CD4-positive, alpha-beta T cell treated with Interleukin-2 at 100 ng/mL for 4 hours (primary cell): ENCODE measurements at places on chromosomes 5 and 9.

GRCh38 chr5:74316064-74316603, 324.4 kb downstream of the ENC1 start:
- no peak for DNase-seq

DNA sequence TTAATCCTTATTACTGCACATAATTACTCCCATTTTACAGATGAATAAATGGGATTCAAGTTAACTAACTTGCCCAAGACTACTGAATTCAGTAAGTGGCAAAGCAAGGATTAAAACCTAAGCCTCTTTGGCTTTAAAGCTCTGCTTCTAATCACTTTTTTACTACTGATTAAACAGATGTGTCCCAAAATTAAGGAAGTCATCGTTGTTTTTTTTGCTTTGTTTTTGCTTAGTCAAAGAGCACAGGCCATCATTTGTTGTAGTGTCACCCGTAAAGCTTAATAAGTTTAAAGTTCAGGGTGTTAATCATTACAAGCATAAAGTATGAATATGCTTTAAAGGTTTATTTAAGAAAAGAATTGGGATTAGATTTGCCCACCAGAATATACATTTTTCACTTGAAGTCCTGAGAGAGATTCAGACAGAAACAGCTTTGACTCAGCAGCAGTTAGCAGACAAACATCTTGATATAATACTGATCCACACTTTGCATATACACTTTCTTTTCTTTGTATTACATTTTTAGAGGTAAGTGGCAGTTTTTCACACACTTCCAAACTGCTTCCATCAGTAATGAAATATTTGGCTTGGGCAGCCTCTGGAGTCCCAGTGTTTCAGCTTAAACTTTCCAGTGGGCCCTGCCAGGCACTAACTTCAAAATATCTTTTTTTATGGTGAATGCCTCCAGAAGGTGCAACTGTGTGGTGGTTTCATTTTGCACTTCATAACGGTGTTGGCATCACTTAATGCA, 52.7 kb downstream of the PIK3R1 start:
- no peak for DNase-seq

DNA sequence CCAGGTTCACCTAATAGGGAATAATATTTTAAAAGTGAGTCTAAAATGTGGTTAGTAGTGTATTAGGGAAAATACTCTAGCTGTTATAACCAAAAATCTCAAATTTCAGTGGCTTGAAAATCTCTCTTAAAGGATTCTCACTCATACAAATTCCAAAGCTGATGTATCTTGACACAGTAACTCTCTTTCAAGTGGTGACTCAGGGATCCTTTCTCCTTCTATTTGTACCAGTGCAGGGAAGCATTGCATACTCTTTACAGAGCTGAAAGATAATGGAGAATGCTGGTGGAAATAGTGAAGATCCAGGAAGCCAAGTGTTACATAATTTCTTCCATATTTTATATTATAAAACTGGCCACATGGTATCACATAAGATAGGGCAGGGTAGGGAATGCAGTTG, 560.2 kb upstream of the CDH9 start:
- no peak for DNase-seq

DNA sequence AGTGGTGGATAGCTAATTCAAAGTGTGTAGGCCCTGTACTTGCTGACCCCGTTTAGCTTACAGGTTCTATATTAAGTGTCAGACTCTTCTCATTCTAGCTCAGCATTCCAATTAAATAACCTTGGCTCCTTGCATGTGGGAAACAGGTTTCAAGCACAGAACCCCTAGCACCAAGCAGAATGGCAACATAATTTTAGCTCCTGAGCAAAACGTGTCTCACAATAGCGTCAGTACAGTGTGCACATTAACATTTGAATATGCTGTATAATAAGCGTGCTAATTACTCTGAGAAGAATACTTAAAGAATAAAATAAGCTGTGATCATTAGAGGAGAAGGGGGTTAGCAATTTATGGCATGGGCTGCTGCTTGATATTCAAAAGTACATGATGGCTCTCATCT, 21.0 kb upstream of the ANP32B start:
- no peak for DNase-seq

DNA sequence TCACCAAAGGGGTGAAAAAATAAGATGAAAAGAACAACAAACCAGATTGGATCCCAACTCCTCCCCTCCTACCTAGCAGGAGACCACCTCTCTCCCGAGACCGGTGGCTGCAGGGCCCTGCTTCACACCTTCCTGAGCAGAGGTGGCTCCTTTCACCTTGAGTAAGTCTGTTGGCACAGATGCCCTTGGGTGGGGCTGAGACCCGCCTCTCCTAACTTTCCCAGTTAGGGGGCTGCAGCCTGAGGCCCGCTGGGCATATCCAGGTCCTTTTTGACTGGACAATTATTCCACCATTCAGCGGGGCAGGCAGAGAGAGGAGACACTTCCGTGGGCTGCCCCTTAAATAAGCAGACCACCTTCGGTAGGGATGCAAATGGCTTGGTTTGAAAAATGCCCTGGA, 1.3 kb downstream of the SLC25A48 start:
- DNase-seq, result no peak
